ENCODE measurements at places on chromosomes 16 and 17.

DNA sequence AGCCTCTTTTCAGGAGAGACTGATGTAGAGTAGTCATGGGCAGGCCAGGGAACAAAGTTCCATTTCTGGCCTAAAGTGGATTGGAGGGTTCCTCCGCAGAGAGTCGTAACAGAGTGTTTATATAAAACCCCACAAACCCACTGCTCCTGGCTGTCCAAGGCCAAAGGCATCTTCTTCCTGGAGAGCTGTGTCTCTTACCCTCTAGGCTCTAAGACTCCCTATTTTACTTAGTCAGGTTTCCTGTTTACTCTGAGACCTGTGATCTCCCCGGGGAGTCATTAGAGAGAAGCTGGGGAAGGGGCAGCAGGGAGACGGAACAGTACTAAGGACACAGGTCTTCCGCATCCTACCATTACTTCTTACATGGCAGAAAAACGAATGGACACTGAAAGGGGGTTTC, 69.5 kb downstream of the HIC1 start:
- no peak for DNase-seq

DNA sequence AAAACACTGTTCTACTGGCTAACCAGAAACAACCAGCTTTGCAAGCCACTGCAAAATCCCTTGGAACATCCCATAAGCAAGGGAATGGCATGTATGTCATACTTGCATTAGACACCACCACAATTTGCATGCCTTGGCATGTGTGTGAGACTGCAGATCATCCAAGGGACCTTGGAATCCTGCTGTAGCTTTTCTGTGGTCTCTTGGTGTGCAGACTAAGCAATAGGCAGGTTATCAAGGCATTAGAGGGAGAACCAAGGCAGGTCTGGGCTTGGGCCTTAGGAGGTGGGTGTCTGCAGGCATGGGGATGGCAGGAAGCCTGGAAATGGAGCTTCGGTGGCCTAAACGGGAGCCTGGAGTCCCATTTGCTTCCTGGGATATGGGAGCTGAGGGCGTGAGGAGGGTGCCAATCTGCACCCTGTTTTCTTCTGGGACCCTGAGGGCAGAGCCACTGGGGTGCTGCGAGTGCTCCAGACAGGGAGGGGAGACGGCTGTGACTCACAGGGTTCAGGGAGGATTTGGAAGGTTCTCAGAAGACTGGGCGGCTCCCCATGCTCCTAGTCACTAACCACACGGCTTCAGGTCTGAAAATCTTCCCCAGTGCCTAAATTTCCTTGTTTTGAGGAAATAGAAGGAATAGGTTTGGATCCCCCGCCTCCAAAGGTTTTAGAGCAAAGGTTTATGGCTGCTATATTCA, 36.6 kb downstream of the FAM20A start:
- DNase-seq: no peak

- no peak for DNase-seq
Measured at GRCh38 chr16:47477679-47478078, 16.5 kb downstream of the PHKB start.

- DNase-seq: no peak
Measured at GRCh38 chr16:65936096-65936495, 430.4 kb upstream of the CDH5 start.

- DNase-seq: no peak
Measured at GRCh38 chr16:68767581-68767980, 30.5 kb downstream of the CDH1 start.

DNA sequence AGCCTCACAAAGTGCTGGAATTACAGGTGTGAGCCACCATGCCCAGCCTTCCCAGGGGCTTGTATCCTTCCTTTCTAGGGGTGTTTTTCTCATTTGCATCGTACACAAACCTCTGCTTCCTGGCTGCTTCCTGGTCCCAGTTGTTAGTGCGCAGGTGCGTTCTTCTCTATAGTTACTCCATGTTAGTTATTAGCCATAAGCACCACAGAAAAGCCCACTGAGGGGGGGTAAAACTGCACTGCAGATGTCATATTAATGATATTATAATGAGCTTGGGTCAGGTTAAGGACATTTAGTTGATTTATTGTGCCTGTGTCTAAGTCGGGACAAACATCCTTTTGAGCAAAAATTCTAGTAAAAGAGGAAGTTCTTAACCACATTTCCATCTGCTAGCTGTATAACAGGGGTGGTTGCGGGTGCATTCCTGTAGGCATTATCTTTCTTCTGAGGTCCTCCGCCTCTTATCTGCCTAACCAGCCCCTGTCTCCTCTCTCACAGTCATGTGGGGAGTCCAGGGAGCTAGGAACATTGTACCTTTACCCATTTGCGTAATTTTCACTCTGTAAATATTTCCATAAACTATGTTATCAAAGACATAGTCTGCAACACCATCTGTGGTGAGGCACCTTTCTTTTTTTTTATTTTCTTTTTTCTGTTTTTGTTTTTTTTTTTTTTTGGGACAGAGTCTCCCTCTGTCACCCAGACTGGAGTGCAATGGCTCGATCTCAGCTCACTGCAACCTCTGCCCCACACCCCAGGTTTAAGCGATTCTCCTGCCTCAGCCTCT, 23.6 kb upstream of the ATF7IP2 start:
- DNase-seq: no peak

- no peak for DNase-seq
Measured at GRCh38 chr16:23907457-23907902, 71.7 kb downstream of the PRKCB start.

DNA sequence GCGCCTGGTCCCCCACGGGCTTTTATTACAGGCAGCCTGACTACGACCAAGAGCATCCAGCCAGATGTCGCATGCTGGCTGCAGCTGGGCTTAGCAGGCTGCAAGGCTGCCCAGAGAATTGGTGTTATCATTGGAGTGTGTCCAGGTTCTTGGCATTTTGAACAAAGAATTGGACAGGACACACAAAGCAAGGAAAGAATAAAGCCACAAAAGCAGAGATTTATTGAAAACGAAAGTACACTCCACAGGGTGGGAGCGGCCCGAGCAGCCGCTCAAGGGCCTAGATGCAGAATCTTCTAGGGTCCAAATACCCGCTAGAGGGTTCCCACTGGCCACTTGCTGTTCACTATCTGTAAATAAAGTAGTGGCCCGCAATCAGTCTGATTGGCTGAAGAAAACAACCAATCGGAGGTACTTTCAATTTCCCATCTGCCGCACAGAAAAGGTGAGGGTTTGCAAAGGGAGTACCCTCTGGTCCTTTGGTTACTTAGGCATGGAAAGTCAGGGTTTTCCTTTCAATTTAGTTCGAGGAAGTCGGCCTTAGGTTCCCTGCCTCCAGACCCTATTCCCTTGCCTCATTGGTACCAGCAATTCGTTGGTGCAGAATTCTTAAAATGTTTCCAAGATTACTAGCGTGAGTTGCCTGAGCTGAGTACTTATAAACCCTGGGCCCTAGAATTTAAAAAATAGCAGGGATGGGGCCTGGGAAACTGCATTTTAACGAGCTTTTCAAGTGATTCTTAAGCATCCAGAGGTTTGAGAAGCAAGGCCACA, 38.5 kb upstream of the CNEP1R1 start:
- no peak for DNase-seq

DNA sequence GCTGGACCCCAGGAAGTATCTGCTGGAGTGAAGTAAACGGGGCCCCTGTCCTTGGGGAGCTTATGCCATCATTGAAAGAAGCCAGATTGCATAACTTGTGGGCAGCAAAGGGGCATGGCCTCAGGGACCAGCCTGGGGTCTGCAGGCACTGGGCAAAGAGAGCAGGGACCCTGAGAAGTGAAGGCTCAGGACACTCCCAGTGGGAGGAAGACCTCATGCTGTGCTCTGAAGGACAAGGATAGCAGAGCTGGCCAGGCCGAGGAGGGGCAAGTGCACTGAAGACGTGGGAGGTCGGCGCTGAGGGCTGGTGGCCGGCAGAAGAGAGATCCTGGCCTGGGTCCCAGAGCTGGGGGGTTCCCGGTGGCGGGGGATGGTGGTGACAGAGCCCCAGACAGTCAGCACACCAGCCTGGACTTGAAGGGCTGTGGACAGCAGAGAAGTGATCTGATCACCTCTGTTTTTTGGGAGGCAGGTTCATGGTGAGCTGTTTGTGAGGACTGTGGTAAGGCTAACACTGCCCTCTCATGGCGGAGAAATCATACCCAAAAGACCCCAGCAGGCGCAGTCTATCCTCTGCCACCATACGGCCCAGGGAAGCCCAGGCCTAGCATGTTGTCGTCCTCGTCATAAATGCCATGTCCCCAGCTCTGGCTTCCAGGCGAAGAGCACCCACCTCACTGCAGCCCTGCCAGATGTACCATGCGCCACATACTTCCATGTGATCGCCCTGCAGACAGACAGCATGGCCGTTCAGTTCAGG, 7.1 kb upstream of the CNP start:
- DNase-seq: no peak

- peak; percentile 35 for DNase-seq
Measured at GRCh38 chr17:29124135-29124924, 55.9 kb downstream of the MYO18A start.

DNA sequence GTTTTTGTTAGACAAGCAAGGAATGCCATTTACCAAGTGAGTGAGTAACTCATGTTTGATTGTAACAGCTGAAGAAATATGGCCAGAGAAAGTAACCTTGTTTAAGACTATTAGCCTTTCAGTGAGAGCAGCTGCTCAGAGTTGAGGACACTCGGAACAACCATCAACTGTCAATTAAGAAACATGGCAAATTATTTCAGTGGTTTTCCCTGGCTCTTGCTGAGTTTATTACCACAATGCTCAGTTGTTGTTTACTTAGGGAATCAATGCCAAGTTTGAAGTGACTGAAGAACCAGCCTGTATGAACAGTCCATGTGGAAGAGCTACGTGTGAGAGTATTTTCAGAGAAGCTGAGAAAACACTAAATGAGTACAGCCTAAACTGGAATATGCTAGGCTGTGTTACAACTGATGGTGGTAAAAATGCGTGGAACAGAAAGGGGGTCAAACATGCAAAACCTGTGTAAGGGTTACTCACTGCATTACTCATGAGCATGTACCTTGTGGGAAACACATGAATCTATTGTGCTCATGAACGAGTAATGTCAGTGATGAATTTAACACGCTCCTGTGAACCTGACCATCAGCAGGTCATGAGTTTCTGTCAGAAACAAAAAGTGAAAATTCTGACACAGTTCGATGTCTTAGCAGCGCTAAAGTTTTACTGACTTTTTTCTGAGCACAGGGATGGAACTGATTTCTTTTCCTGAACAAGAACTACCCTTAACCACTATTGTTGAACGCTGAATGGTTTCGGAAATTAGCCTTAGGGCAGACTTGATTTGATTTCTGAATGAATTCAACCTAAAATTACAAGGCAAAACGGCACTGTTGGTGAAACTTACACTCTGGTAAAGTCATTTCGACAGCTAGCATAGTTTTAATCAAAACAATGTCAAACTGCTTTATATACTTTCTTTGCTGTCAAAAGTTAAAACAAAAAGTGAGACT, 33.5 kb downstream of the GNA13 start:
- DNase-seq: no peak

All from NCI-H1048 (cell line).